ENCODE measurements at places on chromosomes 2 and 18.

- no peak for DNase-seq
These were observed 126.0 kb downstream of the GLI2 start for GRCh38 chr2:120861576-120862191.

GRCh38 chr2:170339322-170339721 is 161.4 kb downstream of the MYO3B start:
- DNase-seq, result no peak

- no peak for DNase-seq
These were observed 32.1 kb upstream of the MYO3B start for GRCh38 chr2:170145675-170146432.

DNA sequence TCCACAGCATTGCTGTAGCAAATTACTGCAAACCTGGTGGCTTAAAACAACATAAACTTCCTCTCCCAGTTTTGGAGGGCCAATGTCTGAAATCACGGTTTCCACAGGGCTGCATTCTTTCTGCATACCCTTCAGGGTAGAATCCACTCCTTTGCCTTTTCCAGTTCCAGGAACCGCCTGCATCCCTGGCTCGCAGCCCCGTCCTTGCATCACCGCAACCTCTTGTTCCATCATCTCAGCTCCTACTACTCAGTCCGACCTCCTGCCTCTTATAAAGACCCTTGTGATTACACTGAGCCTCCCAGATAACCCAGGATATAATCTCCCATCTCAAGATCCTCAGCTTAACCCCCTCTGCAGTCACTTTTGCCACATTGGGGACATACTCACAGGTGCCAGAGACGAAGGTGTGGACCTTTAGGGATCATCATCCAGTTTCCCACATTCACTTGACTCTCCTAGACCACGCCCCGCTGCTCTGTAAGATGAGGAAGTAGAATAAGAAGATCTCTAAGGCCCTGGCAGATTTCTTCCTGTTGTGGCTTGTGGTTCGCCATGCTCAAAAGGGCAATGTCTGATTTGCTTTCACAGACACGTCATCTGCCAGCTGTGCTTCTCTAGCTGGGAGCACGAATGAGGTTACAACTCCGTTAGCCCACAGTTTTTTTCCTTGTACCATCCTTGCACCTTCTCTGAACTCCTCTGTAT is 103.6 kb upstream of the AGAP1 start:
- no peak for DNase-seq

GRCh38 chr2:174535757-174536703 is 49.2 kb upstream of the GPR155 start:
- no peak for DNase-seq

DNA sequence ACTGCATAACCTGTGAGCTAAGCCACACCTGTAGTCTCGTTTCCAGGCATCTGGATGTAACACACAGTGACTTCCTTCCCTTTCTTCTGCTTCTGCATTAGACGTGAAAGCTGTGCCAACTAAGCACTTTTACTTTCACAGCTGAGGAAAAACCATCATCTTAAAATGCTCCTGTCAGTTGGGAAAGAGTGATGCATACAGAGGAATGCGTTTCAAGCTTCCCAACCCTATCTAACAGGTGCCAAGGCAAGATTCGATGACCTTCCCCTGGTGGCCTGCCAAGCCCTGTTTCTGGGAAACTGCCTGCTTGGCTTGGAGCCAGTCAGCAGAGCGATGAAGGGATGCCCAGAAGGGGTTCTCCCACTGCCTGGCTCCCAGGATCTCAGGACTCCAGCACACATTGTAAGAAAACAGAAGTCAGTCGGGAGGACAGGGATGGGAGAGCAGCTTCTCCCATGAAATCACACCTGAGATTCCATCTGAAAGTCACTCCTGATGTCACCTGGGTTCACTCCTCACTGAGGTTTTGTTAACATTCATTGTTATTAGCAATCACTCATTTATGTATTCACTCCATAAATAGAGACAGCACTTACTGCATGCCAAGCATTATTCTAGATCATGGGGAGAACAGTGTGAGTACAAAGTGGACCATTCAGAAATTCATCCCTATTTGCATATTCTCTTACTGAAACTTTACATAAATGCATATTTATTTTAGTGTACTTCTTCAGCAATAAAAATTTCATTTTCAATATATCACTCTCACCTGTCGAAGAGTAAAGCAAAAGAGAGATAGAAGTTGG is 64.1 kb downstream of the DTNA start:
- DNase-seq, result no peak

- DNase-seq, result no peak
These were observed 11.6 kb downstream of the HNRNPLL start for GRCh38 chr2:38591152-38591551.

- no peak for DNase-seq
These were observed 87.3 kb upstream of the TLK1 start for GRCh38 chr2:171247741-171248662.

DNA sequence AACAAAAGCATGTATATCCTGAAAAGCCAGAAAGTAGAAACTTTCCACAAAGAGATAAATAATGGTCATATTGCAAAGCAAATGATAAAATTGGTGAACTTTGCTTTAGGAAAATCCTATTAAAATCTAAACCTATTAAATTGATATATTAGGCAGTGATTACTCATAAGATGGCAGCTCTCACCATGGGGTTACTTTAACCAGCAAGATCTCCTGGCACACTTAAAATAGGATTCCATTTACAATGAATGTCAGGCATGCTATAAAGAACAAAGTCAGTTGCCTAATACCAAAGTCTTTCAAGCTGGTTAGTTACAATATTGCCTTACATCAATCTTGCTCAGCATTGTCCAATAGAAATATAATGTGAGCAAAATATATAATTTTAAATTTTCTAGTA is 816.2 kb downstream of the BCL11A start:
- no peak for DNase-seq

DNA sequence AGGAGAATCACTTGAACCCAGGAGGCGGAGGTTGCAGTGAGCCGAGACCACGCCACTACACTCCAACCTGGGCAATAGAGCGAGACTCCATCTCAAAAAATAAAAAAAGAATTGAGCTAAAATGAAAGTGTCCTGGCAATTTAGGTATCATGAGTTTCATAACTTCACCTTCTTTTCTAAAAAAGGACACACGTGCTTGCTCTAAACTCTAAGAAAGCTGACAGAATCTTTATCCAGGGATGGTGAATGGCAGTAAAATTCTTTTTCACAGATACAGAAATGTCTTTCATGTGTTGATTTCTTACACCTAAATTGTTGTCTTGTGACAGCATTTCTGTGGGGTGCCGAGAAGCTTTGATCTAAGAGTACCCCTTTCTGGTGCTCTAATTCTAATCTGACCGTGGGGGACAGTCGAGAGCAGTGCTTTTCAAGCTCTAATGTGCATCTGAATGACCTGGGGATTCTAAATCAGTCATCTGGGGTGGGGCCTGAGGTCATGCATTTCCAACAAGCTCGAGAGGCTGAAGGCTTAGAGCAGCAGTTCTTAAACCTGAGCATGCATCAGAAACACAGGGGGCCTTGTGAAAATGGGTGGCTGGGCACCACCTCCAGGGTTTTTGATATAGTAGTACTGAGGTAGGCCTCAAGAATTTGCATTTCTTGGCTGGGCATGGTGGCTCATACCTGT is 42.1 kb upstream of the REL start:
- DNase-seq, result no peak

DNA sequence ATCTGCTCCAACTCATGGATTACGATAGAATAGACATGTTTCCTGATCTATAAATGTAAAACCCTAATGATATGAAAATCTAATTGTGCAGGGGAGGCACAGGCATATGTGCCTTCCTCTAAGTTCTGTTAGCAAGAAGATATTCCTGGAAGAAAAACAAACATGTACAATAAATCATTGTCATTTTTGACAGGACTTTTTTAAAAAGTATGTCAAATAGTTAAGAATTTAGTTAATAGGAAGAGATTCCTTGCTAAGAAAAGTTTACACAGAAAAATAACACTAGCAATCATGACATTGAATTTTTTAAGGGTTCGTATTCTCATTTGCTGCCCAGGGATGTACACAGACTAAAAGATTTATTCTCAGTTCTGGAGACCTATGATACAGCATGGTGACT is 15.3 kb upstream of the CREB1 start:
- DNase-seq, result no peak

- DNase-seq, result no peak
These were observed 198.2 kb downstream of the PARD3B start for GRCh38 chr2:204743393-204743960.

- no peak for DNase-seq
These were observed 77.1 kb upstream of the NARS1 start for GRCh38 chr18:57698571-57699276.

DNA sequence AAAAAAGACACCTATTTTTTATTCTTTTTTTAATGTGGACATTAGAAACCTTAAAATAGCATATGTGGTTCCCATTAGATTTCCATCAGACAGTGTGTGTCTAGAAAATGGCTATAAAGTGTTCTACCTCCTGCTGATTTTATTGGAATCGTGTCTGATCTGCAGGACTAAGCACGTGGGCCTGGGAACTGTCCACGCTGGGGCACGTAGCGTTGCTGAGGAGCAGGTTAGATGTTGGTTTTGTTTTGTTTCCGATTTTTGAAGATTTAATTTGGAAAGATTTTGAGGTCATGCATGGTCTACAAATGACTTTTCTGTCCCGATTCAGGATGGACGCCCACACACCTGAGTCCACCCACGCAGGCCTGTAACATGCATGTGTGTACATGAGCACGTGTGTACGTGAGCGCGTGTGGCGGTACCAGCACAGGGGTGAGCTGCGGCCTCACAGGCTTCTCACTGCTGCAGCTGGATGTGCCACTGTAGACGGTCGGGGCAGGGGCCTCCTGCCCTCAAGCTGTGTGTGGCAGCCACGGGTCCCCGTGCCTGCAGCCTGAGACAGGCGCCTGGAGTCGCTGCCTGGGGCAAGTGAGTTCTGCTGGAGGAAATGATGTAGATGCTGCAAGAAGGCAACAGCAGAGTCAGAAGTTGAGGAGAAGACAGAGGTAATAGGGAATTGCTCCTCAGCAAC is 99.7 kb upstream of the CTDP1 start:
- DNase-seq, result no peak

DNA sequence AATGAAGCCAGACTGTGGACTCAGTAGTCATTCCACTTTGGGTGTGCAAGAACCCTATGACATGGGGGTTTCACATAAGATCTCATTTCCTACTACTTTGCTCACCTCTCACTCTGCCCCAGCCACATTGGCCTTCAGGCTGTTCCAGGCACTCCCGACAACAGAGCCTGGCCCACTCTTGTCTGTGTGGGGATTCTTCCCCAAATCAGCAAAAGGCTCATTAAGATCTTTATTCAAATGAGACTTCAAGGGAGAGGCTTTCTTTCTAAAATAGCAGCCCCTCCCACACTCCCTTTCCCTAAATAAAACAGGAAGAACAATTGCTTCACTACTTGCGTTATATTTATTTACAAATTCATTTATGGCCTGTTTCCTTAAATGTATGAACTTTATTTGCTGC is 3.5 kb upstream of the CDC42EP3 start:
- no peak for DNase-seq

DNA sequence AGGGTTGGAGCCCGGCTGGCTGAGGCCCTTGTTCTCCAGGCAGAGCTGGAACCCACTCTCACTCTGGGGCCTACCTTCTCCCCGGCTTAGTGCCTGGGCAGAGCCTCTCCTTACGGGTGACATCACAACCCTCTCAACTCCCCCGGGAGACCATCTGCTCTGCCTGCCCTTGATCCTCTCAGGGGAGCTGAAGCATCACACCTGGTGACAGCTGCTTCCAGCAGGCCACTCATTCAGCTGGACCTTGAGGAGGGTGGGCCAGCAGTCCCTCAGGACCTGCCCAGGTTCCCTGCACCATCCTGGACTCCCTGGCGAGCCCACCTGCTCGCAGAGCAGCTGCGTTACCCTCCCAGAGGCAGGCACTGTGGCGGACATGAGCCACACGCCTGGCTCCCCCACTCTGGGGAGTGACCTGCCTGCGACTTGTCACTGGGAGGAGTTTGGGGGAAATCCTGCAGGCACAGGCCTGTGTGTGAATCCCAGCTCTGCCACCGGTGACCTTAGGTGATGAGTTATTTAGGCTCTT is 13.1 kb downstream of the HS6ST1 start:
- no peak for DNase-seq

Measured in stimulated activated CD4-positive, alpha-beta T cell treated with anti-CD3 and anti-CD28 coated beads, Interleukin-1b, Interleukin-23, amount 100 ng/mL, for 1 hour (primary cell).